ENCODE measurements at places on chromosomes 7 and 10. TPM values are rescaled to one million over a fixed set of nuclear protein-coding genes. Genes with fewer than 3 reads are reported as not detected.

Gene CUZD1
- 0.86 TPM for total RNA-seq

DNA sequence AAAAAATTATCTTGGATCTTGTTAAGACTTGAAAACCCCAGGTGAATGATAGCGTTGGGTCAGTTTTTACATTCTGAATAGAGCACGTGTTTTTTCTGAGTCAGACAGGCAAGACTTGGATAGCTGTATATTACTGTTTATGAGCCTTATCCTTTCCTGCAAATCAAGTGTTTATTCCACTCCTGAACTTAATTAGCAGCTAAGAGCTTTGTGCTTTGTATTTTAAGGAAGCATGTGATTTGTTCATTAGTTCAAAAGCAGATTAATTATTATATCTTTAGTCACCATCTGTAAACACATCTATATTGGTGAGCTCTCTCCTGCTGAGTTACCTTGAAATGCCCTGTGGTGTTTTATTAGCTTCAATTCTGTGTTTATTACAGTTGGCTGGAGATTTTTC is 98.6 kb upstream of the PRPS1L1 start:
- no peaks in the 10 kb centered on the region for H3K27me3 ChIP-seq
- DNase-seq: no peak
- no peaks in the 10 kb centered on the region for H3K36me3 ChIP-seq
- no peak overlapping the region for H3K4me3 ChIP-seq
- H3K4me1 ChIP-seq: peaks cover 18% of the 10 kb centered on the region
- no peak overlapping the region for H3K27ac ChIP-seq

DNA sequence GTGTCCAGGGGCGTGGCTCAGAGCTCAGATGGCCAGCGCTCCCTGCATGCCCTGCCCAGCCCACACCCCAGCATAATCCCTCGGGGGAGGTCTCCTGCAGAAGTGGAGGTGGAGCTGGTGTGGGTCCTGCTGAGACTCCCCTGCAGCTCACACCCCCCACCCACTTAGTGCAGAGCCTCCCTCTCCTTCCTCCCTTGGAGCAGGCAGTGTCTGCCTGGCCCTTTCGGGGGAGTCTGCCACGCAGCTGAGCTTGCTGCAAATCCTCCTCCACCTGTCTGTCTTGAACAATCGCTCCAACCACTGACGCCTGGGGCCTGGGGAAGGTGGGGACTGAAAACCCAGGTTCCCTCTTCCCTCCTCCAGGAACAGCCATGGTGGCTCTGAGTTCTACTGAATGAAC is 219.7 kb upstream of the PPP2R2D start:
- no peak overlapping the region for H3K4me3 ChIP-seq
- peaks cover 8% of the 10 kb centered on the region for H3K4me1 ChIP-seq
- no peak for DNase-seq
- H3K36me3 ChIP-seq: no peaks in the 10 kb centered on the region
- no peak overlapping the region for H3K27ac ChIP-seq

DNA sequence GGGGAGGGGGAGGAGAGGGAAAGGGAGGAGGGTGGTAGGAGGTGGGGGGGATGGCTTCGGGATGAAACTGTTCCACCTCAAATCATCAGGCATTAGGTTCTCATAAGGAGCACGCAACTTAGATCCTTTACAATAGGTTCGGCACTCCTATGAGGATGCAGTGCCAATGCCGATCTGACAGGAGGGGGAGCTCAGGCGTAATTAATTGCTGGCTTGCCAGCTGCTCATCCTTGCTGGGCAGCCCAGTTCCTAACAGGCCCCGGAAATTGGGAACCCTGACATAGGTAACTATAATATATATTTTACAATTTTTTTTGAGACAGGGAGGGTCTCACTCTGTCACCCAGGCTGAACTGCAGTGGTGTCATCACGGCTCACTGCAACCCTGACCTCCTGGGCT is 118.8 kb upstream of the SFMBT2 start:
- no peaks in the 10 kb centered on the region for H3K36me3 ChIP-seq
- H3K27ac ChIP-seq: no peak overlapping the region
- H3K4me3 ChIP-seq: no peak overlapping the region
- peaks cover 49% of the 10 kb centered on the region for H3K27me3 ChIP-seq
- no peak for DNase-seq

- H3K4me1 ChIP-seq: peaks cover 3% of the 10 kb centered on the region
- no peak overlapping the region for H3K4me3 ChIP-seq
- no peak overlapping the region for H3K27ac ChIP-seq
- no peaks in the 10 kb centered on the region for H3K27me3 ChIP-seq
- no peak for DNase-seq
Observed at GRCh38 chr7:12102527-12102926, 108.6 kb upstream of the TMEM106B start.

Gene SUN3
- not detected for total RNA-seq

Gene CHAT
- total RNA-seq: 0.62 TPM

DNA sequence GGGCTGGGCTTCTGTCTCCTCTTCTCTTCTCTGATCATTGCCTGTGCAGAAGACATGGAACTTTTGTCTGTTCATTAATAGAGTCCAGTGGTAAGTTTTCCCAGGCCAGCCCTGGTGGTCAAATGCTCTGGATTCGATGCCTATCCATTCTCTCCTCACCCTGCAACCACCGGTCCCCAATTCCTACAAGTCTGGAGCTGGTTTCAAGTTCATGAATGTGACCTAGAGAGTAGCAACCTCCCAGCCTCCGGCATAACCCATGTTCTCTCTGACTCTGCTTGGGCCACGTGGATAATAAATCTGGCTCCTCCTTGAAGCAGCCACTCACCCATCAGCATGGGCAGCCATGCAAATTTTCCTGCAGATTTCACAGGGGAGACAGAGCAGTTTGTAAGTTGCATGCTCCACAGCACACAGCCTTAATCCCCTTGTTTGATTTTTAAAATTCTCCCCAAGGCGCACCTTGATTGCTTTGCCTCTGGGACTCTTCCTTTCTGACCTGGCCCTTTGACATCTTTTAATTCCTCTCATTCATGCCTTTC is 37.3 kb upstream of the PDZD8 start:
- no peak for DNase-seq
- H3K4me3 ChIP-seq: no peak overlapping the region
- H3K27ac ChIP-seq: no peak overlapping the region
- H3K4me1 ChIP-seq: peaks cover 15% of the 10 kb centered on the region

DNA sequence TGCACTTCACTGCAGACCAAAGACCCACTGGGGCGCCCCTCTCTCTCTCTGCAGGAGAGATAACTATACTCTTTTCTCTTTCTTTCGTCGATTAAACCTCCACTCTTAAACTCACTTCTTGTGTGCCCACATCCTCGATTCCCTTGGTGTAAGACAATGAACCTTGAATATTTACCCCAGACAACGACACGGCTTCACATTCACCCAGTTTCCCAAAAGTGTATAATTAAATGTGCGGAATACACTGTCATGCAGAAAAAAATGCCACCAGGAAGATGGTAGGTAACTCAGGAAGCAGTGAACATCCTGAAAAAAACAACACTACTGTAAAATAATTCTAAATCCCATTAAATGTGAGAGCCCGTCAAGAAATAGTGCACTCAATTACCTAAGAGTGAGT is 882.2 kb downstream of the TYW1 start:
- DNase-seq: no peak
- peaks cover 33% of the 10 kb centered on the region for H3K27me3 ChIP-seq
- no peak overlapping the region for H3K4me3 ChIP-seq

Gene SYT15
- 1.2 TPM for total RNA-seq

DNA sequence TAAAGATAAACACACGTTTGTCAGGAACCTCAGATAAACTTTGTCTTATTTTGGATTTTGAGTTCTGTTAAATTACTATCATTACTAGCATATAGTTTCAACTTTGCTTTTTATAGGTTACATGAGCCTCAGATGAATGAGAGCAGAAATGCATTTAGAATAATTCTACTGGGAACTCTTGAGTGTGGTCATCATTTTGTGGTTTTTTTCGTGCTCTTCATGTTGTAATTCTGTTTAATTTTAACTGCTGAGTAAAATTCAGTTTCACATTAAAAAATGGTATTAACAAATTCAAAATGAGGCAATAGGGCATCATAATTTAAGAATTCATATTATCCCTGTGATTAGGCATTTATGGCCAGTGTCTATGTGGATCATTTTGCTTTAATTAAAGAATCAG is 72.9 kb downstream of the GNAI1 start:
- peaks cover 15% of the 10 kb centered on the region for H3K4me1 ChIP-seq
- no peak for DNase-seq
- H3K36me3 ChIP-seq: peaks cover 30% of the 10 kb centered on the region
- H3K4me3 ChIP-seq: no peak overlapping the region
- no peaks in the 10 kb centered on the region for H3K27me3 ChIP-seq

Gene PRPS1L1
- total RNA-seq: not detected

- H3K4me3 ChIP-seq: peak overlapping the region; percentile 77
- H3K27me3 ChIP-seq: peaks cover 9% of the 10 kb centered on the region
- peaks cover 19% of the 10 kb centered on the region for H3K4me1 ChIP-seq
- no peaks in the 10 kb centered on the region for H3K36me3 ChIP-seq
- no peak for DNase-seq
- peak overlapping the region; percentile 61 for H3K27ac ChIP-seq
Observed at GRCh38 chr10:98308669-98309365, 40.8 kb upstream of the LOXL4 start.

DNA sequence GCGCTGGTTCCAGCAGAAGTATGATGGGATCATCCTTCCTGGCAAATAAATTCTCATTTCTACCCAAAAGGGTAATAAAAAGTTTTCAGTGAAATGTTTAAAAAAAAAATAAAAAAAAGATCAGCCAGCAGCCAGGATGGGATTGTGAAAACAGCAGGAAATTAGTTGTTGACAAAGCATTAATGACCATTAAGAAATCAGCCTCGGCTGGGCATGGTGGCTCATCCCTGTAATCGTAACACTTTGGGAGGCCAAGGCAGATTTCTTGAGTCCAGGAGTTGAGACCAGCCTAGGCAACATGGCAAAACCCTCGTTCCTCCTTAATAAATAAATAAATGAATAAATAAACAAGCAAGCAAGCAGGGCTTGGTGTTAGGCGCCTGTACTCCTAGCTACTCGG is 82.6 kb downstream of the PTEN start:
- no peaks in the 10 kb centered on the region for H3K27me3 ChIP-seq
- peaks cover 8% of the 10 kb centered on the region for H3K4me1 ChIP-seq
- H3K36me3 ChIP-seq: peaks cover 34% of the 10 kb centered on the region
- H3K4me3 ChIP-seq: no peak overlapping the region

GRCh38 chr10:88088441-88089340 is 225.3 kb downstream of the PTEN start:
- H3K4me3 ChIP-seq: no peak overlapping the region
- no peaks in the 10 kb centered on the region for H3K36me3 ChIP-seq
- peaks cover 9% of the 10 kb centered on the region for H3K4me1 ChIP-seq

GRCh38 chr10:15068802-15069201 is 19.8 kb downstream of the ACBD7 start:
- DNase-seq: no peak
- H3K4me3 ChIP-seq: no peak overlapping the region
- no peaks in the 10 kb centered on the region for H3K36me3 ChIP-seq
- H3K27me3 ChIP-seq: no peaks in the 10 kb centered on the region

DNA sequence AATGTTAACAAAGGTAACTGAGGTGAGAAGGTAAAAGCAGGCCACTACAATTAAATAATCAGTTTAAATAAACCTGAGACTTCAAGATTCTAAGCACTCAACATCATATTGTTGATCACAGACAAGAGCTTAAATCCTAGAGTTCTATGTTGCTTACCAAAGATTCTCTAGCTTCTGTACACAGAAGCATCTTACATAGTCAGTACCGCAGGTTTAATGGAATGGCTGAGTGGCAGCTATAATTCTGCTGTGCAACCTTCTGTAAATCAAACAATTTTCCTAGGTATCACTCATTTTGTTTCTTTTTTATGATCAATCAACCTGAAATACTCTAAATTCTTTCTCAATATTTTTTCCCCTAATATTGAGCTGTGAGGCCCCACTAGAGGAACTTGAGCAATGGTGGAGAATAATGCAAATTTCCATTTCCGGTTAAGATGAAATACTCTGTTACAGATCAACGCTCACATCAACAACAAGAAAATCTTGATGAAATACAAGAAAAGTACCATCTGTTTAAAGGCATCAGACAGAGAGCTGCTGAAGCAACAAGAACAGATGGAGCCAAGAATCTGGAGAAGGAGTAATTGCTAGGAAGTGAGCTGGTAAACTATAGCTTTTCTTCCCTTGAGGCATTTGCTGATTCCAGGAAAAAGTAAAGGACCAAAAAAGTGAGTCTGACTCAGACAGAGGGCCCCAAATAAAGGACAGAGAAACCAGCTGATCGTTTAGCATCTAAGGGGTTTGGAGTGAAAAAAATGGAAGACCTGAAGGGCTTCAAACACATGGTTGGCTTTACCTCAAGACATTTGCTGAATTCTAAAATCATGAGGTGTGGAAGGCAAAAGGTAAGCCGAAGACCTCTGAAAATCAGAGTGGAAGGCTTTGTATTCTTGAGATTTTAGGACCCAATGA is 22.6 kb downstream of the PNPLA8 start:
- no peak overlapping the region for H3K27ac ChIP-seq
- DNase-seq: no peak
- H3K4me1 ChIP-seq: no peaks in the 10 kb centered on the region
- H3K36me3 ChIP-seq: peaks cover 9% of the 10 kb centered on the region
- H3K27me3 ChIP-seq: no peaks in the 10 kb centered on the region

GRCh38 chr7:101998029-101998905 is 180.8 kb downstream of the CUX1 start:
- no peaks in the 10 kb centered on the region for H3K27me3 ChIP-seq
- peaks cover 17% of the 10 kb centered on the region for H3K4me1 ChIP-seq
- H3K4me3 ChIP-seq: no peak overlapping the region
- H3K27ac ChIP-seq: no peak overlapping the region
- DNase-seq: no peak

Gene PLAU
- total RNA-seq: 5.5 TPM

DNA sequence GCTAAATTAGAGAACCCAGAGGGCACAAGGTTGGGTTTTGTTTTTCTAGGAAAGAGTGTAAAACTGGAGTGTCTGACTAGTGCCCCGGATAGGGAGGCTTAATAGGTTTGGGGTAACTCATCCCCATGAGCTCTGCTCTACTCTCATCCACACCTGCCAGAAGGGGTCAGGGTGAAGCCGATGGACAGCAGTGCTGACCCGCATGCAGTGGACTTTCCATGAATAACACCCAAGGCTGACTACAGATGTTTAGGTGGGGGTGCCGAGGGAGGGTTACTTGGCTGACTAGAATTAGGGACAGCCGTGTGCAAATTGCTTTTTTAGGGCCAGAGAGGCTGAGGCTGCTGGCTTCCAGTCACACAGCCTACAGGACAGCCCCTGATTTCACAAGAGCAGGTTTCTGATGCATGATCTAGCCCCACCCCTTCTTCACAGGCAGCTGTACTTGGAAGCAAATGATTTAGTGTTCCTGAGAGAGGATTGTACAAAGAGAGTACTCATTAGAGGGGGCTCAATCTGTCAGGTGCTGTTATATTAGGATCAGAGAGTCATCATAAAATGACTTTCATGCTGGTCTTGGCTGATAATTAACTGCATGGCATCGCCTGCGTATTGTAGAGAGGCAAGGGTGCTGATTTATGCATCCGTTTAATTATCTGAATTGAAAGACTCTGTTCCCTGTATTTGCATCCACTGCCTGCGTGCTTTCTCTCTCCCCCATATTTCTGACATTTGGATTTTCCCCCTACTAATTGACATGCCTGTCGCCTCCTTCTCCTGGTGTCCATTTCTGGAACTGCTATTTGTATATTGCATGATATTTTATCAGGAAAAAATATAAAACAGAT is 9.5 kb downstream of the INHBA start:
- peaks cover 50% of the 10 kb centered on the region for H3K4me1 ChIP-seq
- H3K36me3 ChIP-seq: peaks cover 28% of the 10 kb centered on the region
- H3K27me3 ChIP-seq: peaks cover 3% of the 10 kb centered on the region
- peak overlapping the region; percentile 29 for H3K4me3 ChIP-seq
- no peak for DNase-seq

All from type B pancreatic cell (in vitro differentiated cells).